Posterior vena cava (tissue), 2 donors: ENCODE measurements at places on chromosomes 4 and X. TPM values are rescaled to one million over a fixed set of nuclear protein-coding genes. Genes with fewer than 3 reads are reported as not detected.
A peak's percentile ranks its signal among the peaks of the same experiment; 100 is the strongest.

- DNase-seq: no peak
Observed at GRCh38 chr4:13476915-13477314, 7.2 kb downstream of the RAB28 start.

GRCh38 chr4:15106399-15106798 lies 104.1 kb downstream of the CPEB2 start:
- DNase-seq: no peak

- peak; percentile 70 for DNase-seq
Observed at GRCh38 chr4:2786152-2786671, 6.7 kb upstream of the SH3BP2 start.

- DNase-seq: no peak
Observed at GRCh38 chr4:119675391-119675790, 46.8 kb upstream of the PDE5A start.

- no peak for DNase-seq
Observed at GRCh38 chr4:82398263-82398662, 24.5 kb upstream of the HNRNPD start.

- DNase-seq: no peak
Observed at GRCh38 chrX:123685232-123685631, 47.6 kb downstream of the THOC2 start.

- no peak for DNase-seq
Observed at GRCh38 chrX:27565992-27566391, 24.2 kb upstream of the DCAF8L2 start.

DNA sequence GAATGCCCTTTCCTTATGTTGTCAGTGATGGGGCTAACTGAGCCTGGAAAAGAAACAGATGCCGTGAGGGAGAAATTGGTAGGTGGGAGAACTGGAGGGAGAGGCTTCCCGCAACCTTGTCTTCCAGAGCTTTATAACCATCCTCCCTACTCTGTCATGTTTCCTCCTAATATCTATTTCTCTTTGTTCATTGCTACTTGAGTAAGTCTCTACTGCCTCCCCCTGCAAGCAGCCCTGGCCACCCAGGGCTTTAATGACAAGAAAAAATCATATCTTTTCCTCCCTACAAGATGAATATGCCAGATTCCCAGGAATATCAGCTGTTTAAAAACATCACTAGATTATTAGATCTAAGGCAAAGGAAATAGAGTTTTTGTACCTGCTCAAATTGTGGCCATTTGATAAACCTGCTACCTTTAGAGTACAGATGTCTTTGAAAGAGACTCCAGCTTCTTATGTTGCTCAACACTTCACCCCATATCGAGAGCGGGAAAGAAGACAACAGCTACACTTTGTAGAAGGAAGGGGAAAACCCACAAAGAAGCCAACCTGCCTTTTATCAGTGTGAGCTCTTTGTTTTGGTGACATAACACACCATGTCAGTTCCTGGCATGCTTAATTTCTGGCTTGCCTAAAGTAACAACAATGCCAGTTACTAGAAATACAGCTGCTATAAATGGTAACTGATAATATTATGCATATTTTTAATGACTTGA lies 186.6 kb upstream of the LEF1 start:
- no peak for DNase-seq

DNA sequence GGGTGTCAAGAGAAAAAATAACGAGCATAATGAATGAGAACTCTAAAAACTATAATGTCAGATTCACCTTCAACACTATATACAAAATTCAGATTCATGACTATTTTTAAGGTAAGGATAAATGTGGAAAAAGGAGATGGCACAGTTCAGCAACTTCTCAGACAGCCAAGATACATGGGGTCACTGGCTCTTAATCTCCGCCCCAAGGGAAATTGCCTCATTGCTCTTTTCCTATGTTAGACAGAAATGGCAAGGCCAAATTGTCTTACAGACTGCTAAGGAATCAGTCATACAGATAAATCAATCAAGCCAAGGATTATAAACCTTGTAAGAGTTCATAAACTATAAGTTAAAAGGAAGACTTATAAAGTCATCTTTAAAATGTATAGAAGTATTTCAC lies 183.4 kb downstream of the OPHN1 start:
- DNase-seq: no peak

GRCh38 chr4:85864259-85865205 lies 389.6 kb downstream of the ARHGAP24 start:
- no peak for DNase-seq

GRCh38 chr4:23811161-23811560 lies 78.7 kb downstream of the PPARGC1A start:
- DNase-seq: no peak

- DNase-seq: no peak
Observed at GRCh38 chr4:85774000-85774399, 299.1 kb downstream of the ARHGAP24 start.

DNA sequence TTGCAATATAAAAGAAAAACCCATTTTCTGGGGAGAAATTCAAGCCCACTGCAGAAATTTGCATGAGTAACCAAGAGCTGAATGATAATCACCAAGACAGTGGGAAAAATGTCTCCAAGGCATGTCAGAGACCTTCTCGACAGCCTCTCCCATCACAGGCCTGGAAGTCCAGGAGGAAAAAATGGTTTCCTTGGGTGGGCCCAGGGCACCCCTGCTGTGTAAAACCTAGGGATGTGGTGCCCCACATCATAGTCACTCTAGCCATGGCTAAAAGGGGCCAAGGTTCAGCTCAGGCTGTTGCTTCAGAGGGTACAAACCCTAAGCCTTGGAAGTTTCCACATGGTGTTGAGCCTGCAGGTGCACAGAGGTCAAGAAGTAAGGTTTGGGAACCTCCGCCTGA lies 108.4 kb downstream of the FAT4 start:
- no peak for DNase-seq

GRCh38 chrX:135307171-135307570 lies 2.1 kb upstream of the ETDC start:
- no peak for DNase-seq

DNA sequence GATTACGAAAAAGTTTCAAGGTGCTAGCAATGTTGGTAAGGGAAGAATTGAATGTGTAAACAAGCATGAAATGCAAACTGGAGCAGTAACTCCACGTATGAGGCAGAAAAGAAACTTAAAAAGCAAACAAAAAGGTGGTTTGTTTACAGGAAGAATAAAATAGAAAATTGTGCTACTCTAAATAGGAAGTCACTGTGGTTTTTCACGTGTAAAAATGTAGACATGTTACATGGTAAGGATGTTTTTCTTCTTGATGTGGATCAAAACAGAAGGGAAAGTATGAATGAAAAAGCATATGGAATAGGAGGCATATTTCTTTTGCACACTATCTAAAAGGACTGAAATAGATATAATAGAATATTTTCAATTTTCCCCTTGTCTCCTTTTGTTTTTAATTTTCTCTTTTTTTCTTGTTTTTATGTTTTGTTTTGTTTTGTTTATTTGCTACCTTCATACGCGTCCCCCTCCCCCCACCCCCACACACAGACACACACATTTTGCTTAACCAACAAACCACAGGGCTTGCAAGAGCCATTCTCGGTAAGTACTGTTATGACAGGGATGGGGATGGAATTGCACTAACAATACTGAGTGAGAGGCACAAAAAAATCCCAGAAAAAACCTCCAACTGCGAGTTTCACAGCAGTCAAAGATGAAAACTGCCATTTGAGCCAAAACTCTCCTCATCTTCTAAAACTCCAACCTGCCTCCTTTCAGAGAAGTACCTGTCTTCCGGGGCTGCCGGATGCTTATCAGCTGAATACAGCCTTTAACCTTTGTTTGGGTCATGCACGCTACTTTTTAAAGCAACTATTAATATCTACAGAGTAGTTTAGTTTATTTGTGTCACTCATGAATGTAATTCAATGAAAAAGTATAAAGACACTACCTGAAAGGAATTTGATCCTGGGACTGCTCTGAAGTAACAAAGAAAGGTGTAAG lies 135.8 kb downstream of the IL15 start:
- no peak for DNase-seq

DNA sequence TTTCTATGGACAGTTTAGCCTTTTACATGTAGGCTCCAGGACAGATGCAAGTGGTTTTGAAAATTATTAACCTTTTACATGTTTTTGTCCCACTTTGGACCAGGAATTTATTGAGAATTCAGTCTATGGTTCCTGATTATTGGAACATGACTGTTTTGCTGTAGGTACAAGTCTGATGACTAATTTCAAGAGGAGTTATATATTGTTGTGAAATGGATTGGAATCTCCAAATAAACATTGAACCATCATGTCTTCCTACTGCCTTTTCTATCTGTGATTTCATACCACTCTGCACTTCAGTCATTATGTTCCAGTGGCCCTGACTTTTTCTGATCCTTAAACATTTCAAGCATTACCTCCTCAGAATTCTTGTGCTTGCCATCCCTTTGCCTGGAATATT lies 35.9 kb downstream of the TBC1D19 start:
- no peak for DNase-seq

DNA sequence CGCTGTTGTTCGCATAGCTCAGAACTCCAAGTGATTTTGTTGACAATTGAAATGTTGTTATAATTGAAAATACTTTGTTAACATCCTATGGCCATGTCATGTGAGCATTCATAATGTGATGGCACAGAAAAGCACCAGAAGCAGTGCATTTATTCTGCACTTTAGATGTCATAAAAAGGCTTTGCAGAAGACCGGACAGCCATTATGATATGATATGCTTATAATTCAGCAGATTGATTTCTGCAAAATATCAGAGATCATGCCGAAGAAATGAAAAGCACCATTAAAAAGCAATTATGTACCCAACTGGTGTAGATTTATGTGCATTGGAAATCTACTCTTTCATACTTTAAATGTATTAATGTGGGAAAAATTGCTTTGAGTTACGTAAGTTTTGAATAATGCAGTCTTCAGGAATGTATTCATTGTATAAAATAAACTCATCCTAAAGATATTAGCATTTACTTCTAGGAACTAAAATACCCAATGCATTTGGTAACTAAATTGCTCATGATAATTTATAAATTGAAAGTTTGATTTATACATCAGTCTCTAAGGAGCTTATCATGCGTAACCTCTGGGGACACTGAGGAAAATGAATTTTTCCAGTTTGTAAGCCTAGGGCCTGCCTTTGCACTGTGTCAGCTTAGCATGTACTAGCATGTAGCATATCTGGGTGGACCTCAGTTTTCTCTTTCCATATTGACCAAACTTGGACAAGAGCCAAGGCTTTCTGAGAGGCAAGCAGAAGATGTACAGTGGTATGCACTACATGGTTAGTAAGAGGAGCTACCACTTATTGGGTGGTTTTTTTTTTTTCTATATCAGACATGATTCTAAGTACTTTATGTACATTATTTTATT lies 43.6 kb downstream of the TLR10 start:
- no peak for DNase-seq

- DNase-seq: no peak
Observed at GRCh38 chrX:431492-432111, 44.9 kb upstream of the PPP2R3B start.

DNA sequence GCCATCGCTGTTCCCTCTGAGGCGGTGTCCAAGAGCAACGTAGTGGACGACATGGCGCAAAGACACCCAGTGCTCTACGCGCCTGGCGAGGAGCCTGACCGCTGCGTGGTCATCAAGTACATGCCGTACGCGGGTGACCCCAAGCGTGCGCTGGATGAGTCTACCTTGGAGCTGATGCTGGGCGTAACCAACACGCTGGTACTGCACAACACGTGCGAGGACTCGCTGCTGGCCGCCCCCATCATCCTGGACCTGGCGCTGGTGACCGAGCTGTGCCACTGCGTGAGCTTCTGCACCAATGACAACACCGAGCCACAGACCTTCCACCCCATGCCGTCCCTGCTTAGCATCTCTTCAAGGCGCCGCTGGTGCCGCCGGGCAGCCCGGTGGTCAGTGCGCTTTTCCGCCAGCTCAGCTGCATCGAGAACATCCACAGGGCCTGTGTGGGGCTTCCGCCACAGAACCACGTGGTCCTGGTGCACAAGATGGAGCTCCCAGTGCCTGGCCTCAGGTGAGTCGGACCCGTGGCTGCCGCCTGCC lies 129.0 kb downstream of the ANAPC4 start:
- no peak for DNase-seq

GRCh38 chr4:163701916-163702315 lies 207.4 kb downstream of the TMA16 start:
- DNase-seq: no peak

GRCh38 chr4:52837716-52838558 lies 24.2 kb upstream of the RASL11B start:
- no peak for DNase-seq

- no peak for DNase-seq
Observed at GRCh38 chr4:144969821-144970220, 128.2 kb downstream of the ANAPC10 start.

GRCh38 chrX:82208975-82209374 lies 1007.1 kb downstream of the SH3BGRL start:
- no peak for DNase-seq

DNA sequence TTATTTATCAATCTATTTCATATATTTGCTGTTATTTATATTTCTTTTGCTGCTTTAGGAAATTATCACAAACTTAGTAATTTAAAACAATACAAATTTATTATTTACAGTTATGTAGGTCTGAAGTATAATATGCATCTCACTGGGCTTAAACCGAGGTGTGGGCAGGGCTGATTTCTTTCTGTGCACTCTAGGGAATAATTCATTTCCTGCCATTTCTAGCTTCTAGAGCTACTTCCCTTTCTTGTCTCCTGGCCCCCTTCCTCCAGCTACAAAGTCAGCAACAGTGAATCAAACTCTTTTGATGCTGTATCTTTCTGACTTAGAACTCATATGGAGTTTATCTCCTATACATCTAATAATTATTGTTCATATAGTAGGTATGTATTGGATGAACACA lies 303.5 kb upstream of the ARSJ start:
- DNase-seq: no peak

DNA sequence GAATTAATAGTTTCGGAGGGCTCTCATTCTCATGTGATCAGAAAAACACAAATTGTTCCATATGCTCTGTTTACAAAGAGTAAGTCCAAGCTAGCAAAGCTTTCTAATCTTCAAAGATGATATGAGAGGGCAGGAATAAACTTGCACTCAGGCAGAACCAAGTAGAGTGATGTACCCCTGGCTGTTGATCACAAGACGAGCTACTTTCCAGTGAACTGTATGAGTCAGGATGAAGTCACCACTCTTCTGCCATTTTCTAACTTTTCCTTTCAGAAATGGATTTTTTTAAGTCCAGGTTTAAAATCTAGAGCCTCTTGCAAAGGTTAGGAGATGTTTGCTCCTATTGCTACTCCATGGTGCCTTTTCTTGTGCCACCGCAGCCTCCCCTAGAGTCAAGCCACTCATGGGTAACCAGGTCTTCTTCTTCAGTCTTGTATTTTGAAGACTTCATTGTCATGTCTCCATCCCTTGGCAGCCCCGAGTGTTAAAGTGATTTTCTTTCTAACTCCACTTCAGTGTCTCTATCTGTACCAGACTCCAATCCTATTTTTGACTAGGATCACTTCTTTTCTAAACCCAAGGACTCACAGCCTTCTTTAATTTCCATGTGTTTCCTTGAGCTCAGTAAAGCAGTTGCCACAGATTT lies 171.9 kb upstream of the GALNT7 start:
- DNase-seq: no peak

- DNase-seq: no peak
Observed at GRCh38 chrX:149877636-149878035, 3.3 kb upstream of the MAGEA8 start.

Gene PPARGC1A
- total RNA-seq: 20.7 TPM

Gene TCEAL6
- total RNA-seq: not detected

Gene MTTP
- not detected for total RNA-seq

Gene MAP7D2
- total RNA-seq: 0.10 TPM

Gene TLR2
- 38.5 TPM for total RNA-seq

Gene RNF128
- not detected for total RNA-seq

Gene CT83
- not detected for total RNA-seq

Gene OTUD5
- 36.9 TPM for total RNA-seq

Gene AADAT
- total RNA-seq: 4.4 TPM

Gene TCEAL9
- total RNA-seq: 45.8 TPM

Gene SPANXC
- not detected for total RNA-seq
